ENCODE measurements at places on chromosomes 5 and 9.

- no peak for DNase-seq
These were observed 82.5 kb upstream of the SNCAIP start for GRCh38 chr5:122229551-122229950.

GRCh38 chr9:68755752-68756151 lies 50.7 kb downstream of the PIP5K1B start:
- no peak for DNase-seq

DNA sequence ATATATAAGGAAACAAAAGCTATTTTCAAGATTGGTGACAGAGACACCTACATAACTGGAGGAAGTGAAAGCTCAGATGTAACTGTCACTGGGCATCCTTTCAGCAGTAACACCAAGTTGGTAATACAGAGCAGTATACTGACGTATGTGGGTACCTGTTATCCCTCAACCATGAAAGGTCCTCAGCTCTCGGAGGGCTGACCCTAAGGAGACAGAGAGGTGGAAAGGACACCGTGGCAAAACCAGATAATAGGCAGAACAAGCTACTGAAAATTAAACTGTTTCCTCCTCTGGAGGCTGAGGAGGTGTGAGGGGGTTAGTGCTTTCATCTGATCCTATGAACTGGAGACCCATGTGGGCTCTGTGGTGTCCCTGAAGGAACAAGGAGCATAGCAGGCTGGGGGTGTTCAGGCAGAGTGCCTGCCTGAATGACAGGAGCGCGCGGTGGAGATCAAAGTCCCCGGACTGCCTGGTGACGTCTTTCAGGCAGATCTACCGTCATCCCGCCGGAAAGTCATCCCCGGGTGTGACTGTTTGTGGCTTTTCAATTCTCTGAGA lies 130.2 kb upstream of the FSTL4 start:
- DNase-seq = no peak

DNA sequence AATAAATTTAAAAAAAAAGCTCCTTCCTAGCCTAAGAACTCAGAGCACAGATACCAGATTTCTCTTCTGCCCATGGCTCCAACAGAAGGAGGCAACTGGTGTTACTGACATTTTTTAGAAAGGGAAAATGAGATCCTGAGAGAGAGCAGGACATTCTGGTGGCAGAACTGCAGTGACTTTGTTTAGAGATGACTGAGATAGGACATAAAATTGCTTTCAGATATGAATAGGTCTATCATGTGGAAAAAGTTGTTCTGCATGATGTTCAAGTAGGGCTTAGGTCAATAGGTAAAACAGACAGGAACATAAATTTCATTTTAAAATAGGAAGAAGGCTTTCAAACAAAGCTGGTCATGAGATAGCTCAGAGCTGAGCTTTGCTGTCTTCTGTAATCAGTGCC lies 49.6 kb downstream of the NIPAL4 start:
- DNase-seq = no peak

- DNase-seq = no peak
These were observed 17.2 kb upstream of the MLANA start for GRCh38 chr9:5873439-5873838.

DNA sequence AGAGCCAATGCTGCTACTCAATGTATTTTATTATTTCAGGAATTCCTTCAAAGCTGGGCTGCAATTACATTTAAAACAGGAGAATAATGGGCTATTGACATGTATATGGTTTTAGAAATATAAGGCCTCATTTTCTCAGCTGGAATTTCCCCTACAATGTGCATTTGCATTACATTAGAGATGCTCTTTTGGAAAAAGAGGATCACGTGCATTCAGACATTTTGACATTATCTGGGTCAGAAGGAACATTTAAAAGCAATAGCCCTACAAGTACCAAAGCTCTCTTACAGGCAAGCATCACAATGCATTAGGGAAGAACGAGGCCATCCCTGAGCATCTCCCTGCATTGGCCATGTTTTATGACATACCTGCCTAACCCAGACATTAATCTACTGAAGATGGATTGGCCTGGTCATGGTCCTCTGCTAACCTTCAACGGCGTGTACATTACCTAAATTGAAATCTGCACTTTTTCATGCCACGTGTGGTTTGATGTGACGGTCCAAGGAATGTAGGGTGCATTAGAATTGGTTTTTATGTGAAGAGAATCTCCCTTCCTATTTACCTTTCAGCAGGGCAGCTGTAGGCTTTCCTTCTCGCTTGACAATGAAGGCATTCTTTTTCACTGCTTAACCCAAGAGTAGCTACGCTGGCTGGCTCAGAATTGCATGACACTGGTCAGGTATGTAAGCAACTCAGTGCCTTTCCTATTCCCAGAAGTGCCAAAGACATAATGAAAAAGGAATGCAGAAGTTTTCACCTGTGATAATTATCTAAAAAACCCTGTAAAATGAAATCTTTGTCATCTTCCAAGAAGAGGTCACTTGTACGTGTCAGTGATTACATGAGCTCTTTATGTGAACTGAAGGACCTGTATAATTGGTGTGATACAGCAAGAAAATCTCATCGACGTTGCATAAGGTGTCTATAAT lies 212.3 kb upstream of the MPDZ start:
- DNase-seq = peak; percentile 79

- no peak for DNase-seq
These were observed 3.2 kb downstream of the SGTB start for GRCh38 chr5:65718576-65719310.

- no peak for DNase-seq
These were observed 22.3 kb upstream of the TRPM6 start for GRCh38 chr9:74910036-74910435.

GRCh38 chr9:98298476-98298875 lies 43.0 kb upstream of the TBC1D2 start:
- DNase-seq = no peak

DNA sequence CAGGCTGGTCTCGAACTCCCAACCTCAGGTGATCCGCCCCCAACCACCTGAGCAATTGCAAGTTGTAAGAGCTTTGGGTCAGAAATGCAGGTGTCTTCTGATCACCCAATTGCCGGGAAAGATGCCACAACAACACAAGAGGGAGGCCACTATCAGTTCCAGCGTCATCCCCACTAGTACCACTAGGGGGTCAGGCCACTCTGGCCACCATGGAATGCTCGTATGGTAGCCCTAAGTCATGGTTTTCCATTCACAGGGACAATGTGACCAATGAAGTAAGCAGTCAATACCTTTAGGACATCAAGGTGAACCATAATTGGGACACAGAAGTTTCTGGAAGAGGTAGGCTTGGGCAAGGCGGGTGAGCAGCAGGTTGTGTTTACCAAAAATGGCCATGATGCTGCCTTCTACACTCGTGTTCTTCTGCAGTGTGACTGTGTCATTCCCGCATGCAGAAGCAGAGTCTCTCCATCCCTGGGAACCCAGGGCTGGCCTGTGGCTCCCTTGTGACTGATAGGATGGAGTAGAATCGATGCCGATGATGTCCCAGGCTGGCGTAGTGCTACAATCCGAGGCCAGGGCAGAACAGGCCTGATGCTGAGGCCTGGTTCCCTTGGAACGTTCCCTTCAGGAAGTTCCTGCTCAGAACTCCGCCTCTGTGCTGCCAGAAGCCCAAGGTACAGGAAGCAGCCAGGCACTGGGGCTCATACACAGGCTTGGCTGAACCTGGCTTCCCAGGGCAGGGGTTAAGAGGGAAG lies 42.2 kb upstream of the ANKRD33B start:
- DNase-seq = no peak

GRCh38 chr9:79847074-79847473 lies 275.3 kb downstream of the TLE4 start:
- no peak for DNase-seq

DNA sequence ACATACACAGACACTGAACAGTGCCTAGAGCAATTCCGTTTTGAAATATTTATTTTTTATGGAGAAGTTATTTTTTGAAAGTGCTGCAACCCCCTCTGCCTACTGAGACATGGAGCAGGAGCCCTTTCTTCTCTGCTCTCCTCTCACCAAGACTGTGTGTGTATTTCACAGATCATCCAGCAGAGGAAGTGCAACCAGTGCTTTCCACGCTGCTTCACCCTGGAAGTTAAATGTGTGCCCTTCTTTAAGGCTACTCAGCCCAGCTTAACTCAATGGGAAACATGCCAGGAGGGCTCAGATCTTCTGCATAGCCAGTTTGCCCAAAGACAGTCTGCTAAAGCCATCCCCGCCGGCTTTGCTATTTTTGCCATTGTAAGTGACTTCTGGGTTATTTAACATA lies 606.3 kb downstream of the TLE1 start:
- peak; percentile 33 for DNase-seq

GRCh38 chr9:74784506-74784905 lies 103.2 kb downstream of the TRPM6 start:
- no peak for DNase-seq

- DNase-seq = no peak
These were observed 3.4 kb upstream of the MYORG start for GRCh38 chr9:34380034-34380510.

GRCh38 chr5:113325054-113325453 lies 109.7 kb downstream of the TSSK1B start:
- no peak for DNase-seq

GRCh38 chr5:177495243-177496060 lies 2.0 kb downstream of the PDLIM7 start:
- DNase-seq = peak; percentile 74

DNA sequence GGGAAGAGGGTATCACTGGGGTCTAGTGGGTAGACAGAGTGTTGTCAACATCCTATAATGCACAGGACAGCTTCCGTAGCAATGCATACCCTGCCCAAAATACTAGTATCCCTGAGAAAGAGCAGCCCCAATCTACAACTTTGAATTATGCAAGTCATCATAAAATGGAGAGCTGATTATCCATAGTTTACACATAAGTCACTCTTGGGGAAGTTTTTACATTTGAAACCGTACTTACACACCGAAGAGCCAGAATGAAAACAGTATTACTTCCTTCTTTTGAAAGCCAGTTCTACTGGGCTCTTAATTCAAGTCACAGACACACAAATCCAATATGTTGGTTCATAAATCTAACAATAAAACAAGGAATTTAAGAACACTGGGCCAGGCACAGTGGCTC lies 21.6 kb downstream of the RNF145 start:
- no peak for DNase-seq

DNA sequence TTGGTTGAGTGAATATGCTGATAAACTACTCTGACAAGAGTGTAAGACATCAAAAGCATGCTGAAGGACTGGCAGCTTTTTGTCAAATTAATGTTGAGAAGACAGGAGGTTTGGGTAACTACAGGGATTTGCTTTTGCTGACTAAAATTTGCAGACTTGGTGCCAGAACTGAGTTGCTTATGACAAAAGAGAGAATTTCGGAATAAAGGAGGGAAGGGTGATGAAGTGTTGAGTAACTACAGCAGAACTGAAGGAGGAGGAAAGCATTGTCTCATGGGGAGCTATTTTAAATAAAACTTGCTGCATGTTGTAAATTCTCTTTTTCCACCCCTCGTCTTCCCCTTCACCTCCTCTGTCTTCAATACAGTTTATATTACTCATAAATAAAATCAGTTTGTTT lies 296.1 kb downstream of the YTHDC2 start:
- DNase-seq = no peak

GRCh38 chr5:933251-933861 lies 40.7 kb downstream of the TRIP13 start:
- no peak for DNase-seq

- no peak for DNase-seq
These were observed 14.4 kb downstream of the CKMT2 start for GRCh38 chr5:81247441-81247972.

DNA sequence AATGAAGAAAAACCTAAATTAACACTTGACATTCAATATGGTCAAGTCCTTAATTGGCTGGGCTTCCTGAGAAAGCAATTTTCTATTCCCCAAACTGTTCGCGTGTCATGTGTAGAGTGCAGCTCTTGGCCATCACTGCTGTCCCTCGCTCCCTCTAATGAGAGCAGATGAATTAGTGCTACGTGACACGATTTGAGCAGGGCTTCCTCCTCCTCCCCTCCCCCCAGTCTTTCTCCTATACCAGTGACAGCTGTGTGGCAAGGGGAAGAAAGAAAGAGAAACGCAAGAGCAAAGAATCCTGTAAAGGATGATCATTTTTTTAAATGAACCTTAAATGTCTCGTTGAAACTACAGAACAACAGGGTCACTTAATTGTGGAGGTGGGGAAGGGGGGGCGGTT lies 159.6 kb downstream of the BNC2 start:
- DNase-seq = no peak

All from iPS DF 19.7 (cell line).